GM12865 (cell line): ENCODE measurements at places on chromosomes 13 and 19.
A peak's percentile ranks its signal among the peaks of the same experiment; 100 is the strongest.

- peak; percentile 66 for DNase-seq
Measured at GRCh38 chr19:51158474-51159129, 16.5 kb downstream of the SIGLEC7 start.

- no peak for DNase-seq
Measured at GRCh38 chr19:16889883-16890460, 1.2 kb downstream of the F2RL3 start.

GRCh38 chr13:21988624-21989023 is 317.8 kb downstream of the FGF9 start:
- no peak for DNase-seq

GRCh38 chr13:40540328-40541044 is 126.0 kb downstream of the FOXO1 start:
- no peak for DNase-seq

DNA sequence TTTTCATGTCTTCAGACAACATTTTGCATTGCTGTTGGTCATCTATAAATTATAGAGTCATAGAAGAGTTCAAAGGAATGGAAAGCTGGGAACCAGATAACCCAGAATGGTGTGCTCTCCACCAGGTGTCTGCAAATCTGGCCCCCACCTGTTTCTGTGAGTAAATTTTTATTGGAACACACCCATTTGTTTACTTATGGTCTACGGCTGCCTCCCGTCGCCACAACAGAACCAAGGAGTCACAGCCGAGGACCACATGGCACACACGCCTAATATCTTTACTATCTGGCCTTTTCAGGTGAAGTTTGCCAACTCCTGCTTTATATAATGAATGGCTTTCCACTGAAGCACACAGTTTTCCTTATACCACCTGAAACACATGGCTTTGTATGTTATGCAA is 58.2 kb downstream of the EFNB2 start:
- DNase-seq, result no peak

DNA sequence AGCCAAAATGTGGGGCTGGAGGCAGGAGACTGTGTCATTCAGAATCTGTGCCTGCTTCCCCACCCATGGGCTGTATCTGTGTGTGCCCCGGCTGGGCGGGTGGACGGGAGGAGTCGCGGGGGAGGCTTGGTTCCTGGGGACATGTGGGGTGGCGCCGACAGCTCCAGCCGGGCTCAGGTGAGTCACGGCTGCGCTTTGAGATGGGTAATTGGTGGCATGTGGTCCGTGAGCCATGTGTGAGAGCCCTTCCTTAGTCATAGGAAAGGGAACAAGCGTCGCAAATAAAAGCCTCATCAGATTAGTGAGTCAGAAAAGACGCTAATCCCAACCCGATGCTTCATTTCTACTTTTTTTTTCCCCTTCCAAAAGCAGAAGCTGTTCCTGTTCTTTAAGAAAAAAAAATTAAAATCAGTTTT is 118.6 kb upstream of the ZNF536 start:
- DNase-seq, result no peak
